ENCODE measurements at places on chromosomes 5 and 9.

GRCh38 chr5:43193894-43194265 lies 1.9 kb downstream of the NIM1K start:
- no peak for DNase-seq

DNA sequence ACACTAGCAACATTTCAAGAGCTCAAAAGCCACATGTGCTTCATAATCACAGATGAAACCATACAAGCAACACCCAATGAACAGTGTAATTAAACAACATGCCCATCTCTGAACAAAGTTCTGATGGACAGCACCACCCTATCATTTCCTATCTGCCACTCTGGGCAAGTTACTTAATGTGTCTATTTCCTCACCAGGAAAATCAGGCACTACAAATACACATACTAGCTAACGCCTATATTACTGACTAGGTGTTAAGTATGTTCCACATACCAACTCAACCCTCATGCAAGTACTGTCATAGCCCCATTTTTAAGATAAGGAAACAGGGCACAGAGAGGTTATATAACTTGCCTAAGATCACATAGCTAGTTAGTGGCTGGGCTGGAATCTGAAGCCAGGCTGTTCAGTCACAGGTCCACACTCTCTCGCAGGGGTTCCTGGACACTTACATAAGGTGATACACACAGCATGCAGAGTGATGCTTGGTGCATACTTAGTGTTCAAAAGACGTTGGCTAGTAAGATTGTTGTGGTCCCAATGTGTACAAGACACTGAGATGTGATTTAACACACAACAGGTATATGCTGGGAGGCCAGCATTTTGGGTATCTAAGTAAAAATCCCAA lies 24.2 kb downstream of the CORO2A start:
- DNase-seq = no peak

DNA sequence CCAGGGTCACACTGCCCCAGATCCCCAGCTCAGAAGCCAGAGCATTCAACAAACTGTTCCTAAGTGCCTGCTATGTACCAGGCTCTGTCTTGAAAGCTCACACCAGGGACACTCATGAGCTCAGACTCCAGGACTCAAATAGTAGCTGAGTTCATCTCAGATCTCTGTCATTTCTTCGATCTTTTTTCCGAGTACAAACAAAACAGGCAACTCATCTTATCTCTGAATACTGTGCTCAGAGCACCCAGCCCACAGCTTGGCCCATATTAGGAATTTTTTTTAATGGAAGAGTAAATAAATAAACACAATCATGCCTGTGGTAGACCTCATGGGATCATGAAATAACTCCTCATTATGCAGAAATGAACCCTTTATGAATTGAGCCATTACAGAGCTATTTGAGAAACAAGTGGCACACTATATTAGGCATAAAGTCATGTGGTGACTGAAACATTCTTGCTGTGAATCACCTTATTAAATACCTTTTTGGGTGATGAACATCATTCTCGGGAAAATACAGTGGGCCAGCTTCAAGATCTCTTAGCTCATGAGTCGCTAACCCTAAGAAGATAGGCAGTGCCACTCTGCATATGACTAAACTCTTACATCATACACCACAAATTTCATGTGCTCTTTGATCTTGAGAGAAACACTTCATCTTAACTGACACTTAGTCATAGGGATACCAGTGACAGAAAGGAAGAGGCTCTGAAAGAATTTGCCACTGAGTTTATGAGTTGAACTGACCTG lies 9.9 kb downstream of the SH3RF2 start:
- DNase-seq = peak; percentile 71

- DNase-seq = no peak
Observed at GRCh38 chr5:105680858-105681475, 1989.8 kb downstream of the EFNA5 start.

GRCh38 chr9:115759426-115759825 lies 394.2 kb upstream of the PAPPA start:
- no peak for DNase-seq

DNA sequence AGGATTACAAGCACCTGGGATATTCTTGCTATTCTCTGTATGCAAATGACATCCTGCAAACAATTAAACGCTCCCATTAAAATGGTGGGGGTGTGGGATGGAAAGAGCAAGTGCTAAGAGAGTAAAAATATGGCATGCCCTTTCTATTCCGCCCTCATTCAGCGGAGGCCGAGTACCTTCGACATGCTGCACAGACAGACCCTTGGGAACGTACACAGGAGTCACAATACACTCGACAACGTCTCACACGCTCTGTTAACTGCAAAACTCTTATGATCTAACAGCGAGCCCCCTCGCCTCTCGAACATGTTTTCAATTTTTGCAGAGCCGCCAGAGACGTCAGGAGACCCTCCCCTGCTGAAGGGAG lies 322.2 kb downstream of the CEMIP2 start:
- DNase-seq = no peak

DNA sequence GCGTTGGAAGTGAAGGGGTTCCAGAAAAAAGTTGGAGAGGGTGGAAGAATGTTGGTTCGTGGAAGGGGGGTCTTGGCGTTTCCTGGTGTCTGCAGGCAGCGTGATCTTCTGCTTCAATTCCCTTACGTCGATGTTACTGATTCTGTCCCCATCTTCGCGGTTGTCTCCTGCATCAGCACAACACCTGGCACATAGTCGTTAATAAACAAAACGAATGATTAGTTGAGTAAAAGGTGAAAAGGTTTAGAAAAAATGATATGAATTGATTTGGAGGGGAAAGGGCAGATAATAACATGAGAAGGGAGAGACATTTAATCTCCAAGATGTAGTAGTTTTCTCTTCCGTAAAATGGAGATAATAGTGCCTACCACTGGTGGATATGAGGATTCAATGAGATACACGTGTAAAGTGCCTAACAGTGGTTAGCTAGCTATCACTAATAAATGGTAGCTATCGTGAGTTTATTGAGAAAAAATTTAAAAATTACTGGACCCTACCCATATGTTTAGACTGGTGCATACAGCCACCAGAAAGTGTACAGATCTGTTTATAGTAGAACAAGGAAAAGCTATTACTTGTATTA lies 556 bp downstream of the MTREX start:
- peak; percentile 26 for DNase-seq

DNA sequence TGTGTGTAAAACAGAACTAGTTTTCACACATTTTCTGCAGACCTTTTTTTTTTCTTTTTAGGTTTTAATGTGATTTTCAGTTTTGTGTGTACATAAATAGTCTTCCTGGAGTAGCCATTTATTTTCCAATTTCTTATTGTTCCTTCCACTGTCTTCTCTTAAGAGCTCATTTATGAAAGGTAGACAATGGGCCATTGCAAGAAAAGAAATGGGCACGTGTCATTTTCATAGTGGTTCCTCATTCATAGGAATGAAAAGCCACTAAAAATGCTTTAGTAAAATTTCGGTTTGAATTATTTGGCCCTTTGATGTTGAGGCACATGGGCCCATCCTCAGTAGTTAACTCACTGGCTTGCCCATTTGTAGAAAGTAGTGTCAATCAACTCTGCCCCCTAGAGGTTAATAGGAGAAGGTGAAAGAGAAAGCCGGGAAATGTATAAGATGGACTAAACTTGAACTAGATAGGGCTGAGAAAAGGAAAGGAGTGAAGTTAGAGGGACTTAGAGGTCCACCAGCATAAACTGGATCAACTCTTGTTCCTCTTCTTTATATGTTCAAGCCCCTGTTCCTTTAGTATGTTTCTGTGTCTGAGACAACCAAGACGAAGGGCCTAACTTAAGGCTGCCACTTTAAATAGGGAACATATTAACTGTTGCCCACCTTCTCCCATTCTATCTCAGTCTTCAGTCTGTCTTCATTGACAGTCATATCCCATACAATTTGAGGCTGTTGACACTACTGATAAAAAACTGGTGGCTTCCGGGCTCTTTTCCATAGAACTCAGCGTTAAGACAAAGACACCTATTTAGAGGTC lies 72.6 kb downstream of the SMARCA2 start:
- DNase-seq = peak; percentile 55

- DNase-seq = no peak
Observed at GRCh38 chr5:117973785-117974184, 1014.6 kb downstream of the DTWD2 start.

DNA sequence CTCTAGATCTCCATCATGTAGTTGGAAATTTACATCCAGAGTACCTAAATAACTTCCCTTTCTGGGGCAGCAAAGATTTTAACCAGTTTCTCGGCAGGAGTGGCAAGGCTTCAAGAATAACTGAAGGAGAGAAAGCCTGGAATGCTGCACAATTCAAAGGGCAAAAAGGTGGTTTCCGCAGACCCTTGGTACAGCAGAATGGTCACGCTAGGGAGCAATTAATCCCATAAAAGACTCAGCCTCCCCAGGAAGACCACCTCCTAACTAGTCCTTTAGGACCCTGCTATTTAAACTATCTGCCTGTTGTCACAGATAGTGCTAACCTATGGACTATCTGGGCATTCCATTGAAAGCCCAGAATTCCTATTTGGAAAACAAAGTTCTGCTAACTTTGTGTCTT lies 3.6 kb downstream of the HTR1A start:
- no peak for DNase-seq

GRCh38 chr5:89936576-89936975 lies 473.0 kb downstream of the CETN3 start:
- no peak for DNase-seq

GRCh38 chr5:5140479-5141338 lies 579 bp downstream of the ADAMTS16 start:
- no peak for DNase-seq

GRCh38 chr9:8349376-8349775 lies 549.8 kb upstream of the DMAC1 start:
- DNase-seq = no peak

DNA sequence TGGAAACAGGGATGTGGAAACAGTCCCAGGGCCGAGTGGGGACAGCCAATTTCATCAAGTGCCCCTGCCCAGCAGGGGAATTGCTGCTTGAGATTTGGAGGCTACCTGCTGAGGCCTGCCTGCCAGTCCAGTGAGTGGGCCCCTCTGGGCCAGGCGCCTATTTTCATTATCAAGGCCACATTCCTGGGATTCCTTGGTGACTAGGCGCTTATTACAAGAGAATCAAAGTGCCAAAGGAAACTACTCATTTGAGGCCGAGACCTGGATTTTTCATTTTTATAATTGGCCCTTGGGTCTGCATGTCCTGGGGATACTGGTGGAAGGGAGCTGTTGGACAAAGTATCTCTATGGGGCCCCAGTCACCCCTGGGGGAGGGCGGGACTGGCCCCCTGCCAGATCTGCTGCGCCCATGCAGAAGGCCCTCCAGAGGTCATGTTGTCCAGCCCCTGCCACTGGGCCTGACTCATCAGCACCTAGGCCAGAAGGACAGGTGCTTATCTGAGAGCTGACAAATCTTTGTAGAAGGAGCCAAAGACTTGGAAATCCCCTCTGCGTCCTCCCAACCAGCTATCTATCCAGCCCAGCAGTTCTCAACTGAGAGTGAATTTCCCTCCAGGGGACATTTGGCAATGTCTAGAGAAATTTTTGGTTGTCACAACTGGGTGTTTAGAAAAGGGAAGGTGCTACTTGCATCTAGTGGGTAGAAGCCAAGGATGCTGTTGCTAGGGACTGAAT lies 45.6 kb downstream of the FOXI1 start:
- DNase-seq = peak; percentile 90

- DNase-seq = no peak
Observed at GRCh38 chr5:56993241-56993640, 41.3 kb upstream of the MIER3 start.

DNA sequence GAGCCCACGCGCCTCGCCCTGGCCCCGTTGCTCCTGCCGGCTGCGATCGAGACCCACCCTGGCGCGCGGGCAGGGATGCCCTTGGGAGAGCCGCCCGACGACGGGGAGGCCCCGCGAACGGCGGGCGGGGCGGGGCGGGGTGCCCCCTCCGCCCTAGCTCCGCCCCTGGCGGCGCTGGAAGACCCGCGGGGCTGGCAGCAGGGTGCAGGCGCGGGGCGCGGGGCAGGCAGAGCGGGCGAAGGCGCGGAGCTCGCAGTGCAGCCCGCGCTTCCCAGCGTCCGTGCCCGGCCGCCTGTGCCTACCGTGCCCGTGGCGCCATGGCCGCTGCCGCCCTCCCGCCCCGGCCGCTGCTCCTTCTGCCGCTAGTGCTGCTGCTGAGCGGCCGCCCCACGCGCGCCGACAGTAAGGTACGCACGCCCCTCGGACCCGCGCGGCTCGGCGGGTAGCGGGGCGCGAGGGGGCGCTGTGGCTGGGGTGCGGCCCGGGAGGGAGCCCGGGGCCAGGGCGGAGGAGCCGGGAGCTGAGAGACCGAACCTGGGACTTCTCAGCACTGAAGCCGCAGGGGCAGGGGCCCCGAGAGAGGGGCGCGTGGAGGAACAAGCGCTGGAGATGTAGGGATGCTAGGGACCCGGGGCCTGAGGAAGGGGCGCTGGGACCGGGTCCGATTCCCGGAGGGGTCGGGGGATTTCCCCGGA lies at the start of gene OLFML2A:
Gene OLFML2A, plus strand, starts transcription at position 180 of the 695 bp plus-strand sequence. Its CDS starts 138 bp downstream, at position 318.
- DNase-seq = no peak

DNA sequence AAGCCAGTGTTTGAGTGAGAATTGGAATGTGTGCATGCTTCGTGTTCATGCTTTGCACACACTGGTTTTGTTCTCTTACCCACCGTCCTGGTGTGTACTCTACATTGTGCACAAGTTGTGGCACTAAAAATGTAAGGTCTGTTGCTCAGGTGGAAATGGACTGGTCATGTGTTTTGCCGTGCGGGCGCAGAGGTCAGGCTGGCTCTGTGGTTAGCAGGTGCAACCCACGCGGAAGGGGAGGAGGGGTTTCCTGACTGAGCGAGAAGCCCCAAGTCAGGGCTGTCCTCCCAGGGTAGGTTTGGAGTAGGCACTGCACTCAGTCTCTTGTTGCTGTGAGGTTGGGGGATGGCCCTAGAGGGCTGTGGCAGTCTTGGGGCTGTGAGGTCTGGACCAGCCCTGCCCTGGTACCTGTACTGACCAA lies 86.6 kb downstream of the EHMT1 start:
- no peak for DNase-seq

DNA sequence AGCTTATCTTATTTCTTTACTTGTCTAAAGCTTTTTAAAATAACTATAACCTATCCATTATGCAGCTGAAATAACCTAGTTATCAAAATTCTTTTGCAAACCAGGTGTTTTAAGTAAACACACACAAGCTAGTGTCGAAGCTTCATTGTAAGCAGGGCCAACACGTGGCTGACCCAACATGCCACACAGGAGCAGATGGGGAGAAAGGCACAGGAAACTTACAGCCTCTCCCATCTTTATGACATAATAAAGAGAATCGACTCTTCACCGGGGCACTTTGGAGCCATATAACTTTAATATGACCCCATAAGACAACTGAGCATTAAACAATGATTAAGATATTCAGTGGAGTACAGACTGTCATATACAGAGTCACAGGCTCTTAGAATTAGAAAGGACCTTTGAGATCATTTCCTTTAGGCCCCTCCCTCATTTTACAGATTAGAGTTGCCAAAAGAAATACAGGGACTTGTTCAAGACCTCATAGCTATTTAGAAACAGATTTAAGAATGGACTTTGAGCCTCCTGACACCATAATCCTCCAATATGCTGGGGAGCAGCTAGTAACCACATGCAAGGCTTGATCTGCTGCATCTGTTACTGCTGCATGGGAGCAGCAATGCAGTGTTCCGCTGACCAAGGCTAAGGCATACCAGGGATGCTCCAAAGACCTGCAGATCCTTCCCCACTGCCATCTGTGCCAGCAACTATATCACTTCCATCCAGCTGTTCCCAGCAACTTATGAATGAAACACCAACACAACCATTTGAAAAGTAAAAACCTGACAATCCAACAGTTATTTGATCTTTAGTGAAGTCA lies 75.4 kb downstream of the RASEF start:
- no peak for DNase-seq

- peak; percentile 17 for DNase-seq
Observed at GRCh38 chr5:17436761-17437221, 61.2 kb upstream of the TAF11L2 start.

GRCh38 chr5:143119881-143120341 lies 283.6 kb downstream of the NR3C1 start:
- DNase-seq = no peak

Data from fibroblast of lung (primary cell).